Islet precursor cell (in vitro differentiated cells): ENCODE measurements at places on chromosomes 7 and 10.

DNA sequence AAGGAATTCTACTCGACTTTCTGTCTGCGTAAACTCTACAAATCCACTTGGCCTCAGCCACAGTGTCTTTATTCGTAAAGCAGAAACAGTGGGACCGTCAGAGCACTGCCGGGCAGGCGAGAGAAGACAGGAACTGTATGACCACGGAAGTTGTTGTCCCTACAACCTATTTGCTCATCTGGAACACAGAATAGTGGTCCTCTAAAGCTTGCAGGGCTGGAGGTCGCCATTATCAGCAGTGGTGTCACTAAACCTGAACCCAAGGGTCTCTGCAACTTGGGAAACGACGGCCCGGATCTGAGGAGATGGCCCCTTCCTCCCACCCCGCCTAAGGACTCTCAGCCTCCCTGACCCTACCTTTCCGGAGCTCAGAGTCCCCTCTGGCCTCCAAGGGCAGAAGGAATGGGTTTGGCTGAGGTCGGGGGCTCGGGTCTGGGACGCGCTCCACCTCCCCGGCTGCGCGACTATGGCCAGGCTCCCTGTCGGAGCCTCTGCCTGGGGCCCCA is 442 bp downstream of the STYXL1 start:
- DNase-seq: no peak

- peak; percentile 57 for DNase-seq
Measured at GRCh38 chr7:80623503-80624252, 14.8 kb upstream of the CD36 start.

- DNase-seq: no peak
Measured at GRCh38 chr7:82164813-82165212, 278.8 kb downstream of the CACNA2D1 start.

DNA sequence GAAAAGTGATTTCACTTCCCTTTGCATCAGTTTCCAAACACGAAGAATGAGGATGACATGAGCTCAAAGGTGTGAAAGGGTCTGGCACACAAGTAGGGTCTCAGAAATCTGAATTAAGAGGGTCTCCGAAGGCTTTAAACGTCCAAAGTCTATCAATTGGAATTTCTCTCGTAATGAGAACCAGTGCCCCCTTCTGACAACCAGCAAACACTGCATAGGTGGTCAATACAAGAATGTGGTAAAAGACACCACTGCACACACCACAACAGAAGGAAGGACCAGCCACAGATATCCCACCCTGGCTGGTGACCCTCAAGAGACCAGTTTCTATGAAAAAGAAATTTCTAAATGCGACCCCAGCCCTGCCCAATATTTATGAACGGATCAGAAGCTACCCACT is 78.1 kb downstream of the CALN1 start:
- DNase-seq: no peak

GRCh38 chr10:23980094-23980493 is 228.8 kb upstream of the KIAA1217 start:
- DNase-seq: no peak

DNA sequence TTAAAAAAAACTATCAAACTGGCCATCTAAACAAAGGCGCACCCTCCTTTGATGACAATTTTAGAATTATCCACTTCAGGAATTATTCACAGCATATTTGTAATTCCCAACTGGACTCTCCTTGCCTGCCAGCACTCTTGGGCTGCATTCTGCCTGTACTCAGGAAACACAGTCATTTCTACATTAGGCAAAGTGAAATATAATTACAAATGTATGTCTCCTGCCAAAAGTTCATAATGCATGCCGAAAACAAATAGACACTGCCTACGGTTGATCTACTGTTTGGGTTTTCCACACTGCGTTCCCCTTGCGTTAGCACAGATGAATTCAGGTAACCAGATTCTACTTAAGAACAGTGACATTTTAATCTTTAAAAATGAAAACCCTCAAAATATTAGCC is 1.9 kb downstream of the HGF start:
- no peak for DNase-seq

DNA sequence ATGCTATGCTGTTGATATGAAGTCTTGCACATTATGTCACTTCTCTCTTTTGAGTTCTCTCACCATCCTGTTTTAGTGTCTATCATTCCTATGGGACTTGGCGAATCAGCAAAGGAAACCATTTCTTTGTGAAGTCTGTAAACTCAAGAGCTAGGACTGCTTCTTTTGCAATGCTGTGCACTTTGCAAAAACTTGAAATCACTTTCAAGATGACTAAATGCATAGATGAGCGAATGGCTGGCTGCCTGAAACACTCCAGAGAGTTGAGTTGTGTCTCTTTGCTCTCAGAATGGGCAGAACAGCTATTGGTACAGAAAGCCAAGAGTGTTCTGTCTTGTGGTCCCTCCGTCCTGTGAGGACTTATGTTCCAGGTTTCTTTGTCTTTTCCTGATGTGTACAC is 18.3 kb upstream of the ELMO1 start:
- DNase-seq: no peak

GRCh38 chr7:67470256-67470751 is 473.7 kb downstream of the TYW1 start:
- peak; percentile 68 for DNase-seq

DNA sequence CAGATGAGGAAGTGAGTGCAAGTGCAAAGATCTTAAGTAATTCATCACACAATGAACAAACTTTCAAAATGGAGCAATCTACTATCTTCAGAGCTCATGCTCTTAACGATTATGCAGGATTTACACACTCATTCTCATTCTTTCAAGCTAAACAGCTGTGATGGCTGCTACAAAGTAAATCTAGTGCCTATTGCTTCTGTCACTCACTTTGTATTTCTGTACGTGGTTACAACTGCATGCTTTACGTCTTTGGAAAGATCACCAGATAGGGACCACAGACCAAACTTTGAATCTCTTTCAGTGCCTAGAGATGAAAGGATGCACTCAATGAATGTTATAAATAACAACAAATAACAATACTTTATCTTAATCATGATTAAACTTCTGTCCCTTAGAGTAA is 194.6 kb downstream of the MAGI2 start:
- no peak for DNase-seq

- DNase-seq: no peak
Measured at GRCh38 chr10:127450644-127451043, 98.5 kb upstream of the NPS start.

- DNase-seq: no peak
Measured at GRCh38 chr7:47932016-47932415, 16.2 kb downstream of the PKD1L1 start.

- DNase-seq: peak; percentile 61
Measured at GRCh38 chr7:113331155-113331898, 213.0 kb upstream of the SMIM30 start.

GRCh38 chr10:75619635-75620034 is 188.2 kb downstream of the LRMDA start:
- DNase-seq: no peak

- no peak for DNase-seq
Measured at GRCh38 chr7:10930551-10930950, 43.1 kb upstream of the PHF14 start.

DNA sequence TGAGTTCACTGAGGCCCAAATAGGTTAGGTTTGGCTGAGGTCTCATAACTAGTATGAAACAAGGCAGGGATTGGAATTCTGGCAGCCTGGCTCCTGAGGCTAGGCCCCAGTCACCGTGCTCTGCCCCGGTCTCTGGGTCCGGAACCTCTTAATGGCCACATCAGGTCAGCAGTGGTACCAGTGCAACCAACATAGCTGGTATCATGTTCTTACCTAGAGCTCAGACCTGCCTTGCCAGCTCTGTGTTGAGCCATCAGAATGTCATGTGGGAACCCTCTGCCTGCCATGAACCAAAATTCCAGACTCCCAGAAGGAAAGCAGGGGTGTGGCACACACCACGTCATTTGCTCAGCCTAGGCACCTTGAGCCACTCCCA is 56.5 kb downstream of the ZNF467 start:
- no peak for DNase-seq

GRCh38 chr10:114492351-114493037 is 88.2 kb upstream of the AFAP1L2 start:
- no peak for DNase-seq

DNA sequence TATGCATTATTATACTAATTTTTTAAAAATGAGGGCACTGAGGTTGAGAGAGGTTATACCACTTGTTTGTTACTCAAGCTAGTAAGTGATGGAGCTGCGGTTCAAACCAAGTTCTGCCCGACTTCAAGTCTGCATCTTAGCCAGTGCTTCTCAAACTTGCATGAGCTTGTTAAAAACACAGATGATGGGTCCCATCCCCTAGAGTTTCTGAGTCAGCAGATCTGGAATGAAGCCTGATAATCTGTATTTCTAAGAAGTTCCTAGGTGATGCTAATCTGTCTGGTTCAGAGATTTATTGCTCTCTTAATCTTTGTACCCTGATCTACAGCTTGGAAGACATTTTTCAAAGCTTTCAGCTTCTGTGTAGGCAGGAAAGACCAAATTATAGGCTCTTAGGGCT is 67.7 kb upstream of the CC2D2B start:
- no peak for DNase-seq

DNA sequence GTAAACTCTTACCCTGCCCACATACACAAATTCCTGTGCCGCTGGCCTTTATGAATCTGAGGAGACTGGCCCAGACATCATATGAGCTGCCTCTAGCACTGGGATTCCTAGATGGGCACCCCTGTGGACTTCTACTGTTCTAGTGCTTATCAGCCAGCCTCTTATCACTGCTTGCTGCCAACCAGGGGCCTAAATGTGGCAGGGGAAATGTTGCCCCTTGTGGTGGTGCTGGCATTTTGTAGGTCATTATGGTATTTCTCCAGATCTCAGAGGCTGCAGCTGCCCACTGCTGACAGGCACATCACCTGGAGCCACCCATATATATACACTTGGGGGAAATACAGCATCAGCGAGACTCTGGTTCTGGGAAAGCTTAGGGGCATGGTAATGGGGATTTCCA is 5.4 kb downstream of the SFR1 start:
- peak; percentile 53 for DNase-seq

GRCh38 chr10:3935141-3935540 is 150.1 kb upstream of the KLF6 start:
- DNase-seq: no peak

DNA sequence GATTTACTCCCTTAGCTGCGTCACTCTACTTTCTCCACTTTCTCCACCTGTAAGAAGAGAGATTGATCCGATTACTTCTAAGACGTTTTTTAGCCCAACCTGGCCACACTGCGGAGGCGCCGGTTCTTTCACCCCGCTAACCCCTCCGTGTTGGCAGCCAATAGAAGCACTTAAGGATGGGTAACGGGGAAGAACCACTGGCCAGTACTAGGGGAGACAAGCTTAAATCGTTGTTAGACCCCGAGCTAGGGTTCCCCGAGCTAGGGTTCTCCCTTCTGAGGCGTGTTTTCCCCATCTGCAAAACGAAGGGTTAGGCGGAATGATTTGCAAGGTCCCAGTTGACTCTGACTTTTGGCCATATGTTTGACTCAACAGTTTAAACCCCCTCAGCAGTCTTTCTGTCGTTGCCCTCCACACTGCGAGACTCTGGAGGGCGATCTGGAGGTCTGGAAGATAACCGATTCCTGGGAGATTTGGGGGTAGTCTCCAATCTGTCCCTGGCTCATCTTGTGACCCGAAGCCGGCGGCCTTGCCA is 644 bp downstream of the UMAD1 start:
- peak; percentile 58 for DNase-seq

DNA sequence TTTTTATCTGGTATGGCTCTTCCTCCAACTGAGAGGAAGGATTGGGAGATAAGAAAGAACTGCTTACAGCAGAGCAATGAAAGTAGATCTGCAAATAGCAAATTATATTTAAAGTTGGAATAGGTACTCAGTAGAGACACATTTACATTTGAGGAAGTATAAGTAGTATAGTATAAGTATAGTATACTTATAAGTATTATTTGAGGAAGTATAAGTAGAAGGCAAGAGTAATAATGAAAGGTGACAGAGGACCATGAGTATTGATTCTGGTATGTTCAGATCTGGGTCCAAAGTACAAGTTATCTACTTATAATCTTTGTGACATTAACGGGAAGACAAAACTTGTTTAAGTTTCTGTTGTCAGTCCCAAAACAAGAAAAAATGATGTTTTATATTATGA is 527.6 kb upstream of the SORCS1 start:
- no peak for DNase-seq

DNA sequence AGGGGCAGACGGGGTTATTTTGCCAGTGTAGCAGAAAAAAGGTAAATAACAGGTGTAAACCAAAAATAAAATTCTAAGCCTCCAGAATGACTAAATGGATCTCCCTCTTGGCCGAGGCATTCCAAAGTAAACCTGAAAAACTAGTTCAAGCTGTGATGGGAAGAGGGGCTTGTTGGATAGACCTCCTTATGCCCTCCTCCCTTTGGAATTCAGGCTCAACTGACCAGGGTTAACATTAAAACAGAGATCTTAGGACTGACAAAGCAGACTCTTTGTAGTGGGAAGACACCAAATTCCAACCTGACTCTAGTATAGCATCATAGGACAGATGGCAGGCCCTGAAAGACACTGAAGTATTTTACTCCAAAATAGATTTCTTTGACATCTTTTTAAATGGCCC is 113.8 kb upstream of the ITGB1 start:
- DNase-seq: peak; percentile 85

DNA sequence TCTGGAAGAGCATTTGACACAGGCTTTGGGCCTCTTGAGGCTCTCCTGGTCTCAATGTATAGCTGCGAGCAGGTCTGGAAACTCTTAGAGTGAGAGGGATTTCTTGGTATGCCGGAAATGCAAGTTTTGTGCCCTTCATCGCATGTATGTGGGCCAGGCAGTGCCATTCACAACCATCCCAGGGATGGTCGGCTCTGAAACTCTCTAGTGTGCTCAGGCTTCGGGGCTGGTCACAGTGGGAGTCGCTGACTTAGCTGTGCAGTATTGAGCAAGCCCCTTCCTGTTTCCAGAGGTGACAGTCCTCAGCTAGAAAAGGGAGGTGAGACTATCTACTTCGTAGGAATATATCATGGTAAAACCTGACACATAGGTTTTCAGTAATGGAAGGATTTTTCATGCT is 2.0 kb upstream of the AOAH start:
- DNase-seq: no peak

GRCh38 chr10:33190406-33190805 is 144.1 kb downstream of the NRP1 start:
- no peak for DNase-seq

- no peak for DNase-seq
Measured at GRCh38 chr10:71354776-71355175, 35.7 kb downstream of the SLC29A3 start.
